ENCODE measurements at places on chromosomes 7 and 10.

GRCh38 chr7:5354460-5355232 lies 69.0 kb downstream of the TNRC18 start:
- no peak for DNase-seq

DNA sequence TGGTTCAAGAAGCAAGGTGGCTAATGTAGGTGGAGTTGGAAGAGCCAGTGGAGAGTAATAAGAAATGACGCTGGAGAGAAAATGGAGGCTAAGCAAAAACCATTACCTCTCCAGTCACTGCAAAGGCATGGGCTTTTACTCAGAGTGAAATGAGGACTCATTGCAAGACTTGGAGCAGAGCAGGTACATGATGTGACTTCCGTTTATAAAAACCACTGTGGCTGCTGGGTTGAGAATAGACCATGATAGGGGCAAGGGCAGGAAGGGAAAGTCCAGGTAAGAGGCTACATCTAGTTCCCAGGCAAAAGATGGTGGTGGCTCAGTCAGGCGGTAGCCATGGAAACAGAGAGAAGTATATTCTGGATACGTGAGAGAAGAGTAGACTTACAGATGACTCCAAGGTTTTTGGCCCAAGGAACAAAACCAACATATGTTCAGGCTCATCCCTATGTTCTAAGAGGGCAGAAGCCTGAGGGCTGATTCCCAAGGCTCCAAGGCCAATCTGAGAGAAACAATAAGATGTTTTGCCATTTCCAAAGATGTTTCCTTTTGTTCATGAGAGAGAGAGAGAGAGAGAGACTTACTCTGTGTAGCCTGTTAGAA lies 21.5 kb upstream of the PDE1C start:
- no peak for DNase-seq

DNA sequence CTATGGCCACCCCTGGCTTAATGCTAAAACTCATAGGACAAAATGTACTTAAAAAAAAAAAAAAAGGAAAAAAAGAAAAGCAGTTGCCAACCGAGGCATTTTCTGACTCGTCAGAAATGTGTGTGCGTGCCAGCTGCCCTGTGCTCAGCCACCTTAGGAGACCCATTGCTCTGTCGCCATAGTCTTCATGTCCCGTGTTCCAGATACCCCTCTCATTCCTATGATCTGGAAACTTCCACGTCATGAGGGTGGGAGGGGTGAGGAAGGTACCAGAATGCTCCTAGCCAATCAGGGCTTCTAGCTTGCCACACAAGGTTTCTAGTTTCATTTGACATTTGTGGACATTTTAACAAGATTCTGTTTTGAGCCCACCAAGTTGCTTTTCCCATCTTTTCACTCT lies 212.9 kb downstream of the TCF7L2 start:
- DNase-seq: no peak

DNA sequence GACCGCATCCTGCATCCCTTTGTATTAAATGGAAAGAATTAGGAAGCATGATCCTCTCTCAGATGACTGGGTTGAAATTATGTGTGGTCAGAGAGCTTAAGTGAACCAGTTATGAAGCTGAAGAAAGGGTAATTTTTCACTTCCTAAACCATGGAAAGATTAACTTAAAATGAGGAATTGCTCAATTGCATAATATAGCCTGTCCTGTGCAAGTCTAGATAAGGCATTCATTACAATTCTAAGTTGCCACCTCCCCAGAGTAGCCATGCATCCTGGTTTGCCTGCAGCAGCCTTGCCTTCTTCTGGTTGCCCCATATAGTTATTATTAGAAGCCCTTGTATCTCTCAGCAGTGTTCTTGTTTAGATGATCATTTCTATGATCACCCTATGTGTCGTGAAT lies 45.3 kb downstream of the STARD3NL start:
- DNase-seq: no peak

- DNase-seq: no peak
Observed at GRCh38 chr10:47357131-47357582, 9.0 kb downstream of the RBP3 start.

DNA sequence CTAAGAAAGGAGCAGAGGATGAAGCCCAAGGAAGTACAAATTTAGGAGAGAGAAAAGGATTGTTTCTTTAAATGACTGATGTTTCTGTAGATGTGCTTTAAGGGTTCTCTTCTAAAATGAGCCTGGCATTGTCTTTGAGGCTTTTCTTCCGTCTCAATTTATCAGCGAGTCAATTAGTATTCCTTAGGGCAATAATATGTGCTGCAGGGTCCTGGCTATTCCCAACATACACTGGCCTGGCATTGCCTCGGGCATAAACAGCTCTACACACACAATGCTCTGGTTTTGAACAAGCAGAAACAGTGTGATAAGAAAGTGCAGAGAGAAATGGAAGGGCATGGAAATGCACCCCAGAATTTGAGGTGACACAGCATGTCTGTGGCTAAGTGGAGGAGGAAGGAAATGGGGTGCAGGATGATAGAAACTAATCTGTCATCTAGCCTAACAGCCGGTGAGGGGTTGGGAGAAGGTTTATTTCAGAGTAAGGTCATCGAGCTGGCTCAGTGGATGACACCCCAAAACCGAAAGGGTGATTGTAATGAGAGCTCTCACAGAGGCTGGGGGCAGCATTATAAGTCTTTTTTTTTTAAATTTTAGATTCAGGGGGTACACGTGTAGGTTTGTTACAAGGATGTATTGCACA lies 67.5 kb upstream of the ARHGAP21 start:
- no peak for DNase-seq

DNA sequence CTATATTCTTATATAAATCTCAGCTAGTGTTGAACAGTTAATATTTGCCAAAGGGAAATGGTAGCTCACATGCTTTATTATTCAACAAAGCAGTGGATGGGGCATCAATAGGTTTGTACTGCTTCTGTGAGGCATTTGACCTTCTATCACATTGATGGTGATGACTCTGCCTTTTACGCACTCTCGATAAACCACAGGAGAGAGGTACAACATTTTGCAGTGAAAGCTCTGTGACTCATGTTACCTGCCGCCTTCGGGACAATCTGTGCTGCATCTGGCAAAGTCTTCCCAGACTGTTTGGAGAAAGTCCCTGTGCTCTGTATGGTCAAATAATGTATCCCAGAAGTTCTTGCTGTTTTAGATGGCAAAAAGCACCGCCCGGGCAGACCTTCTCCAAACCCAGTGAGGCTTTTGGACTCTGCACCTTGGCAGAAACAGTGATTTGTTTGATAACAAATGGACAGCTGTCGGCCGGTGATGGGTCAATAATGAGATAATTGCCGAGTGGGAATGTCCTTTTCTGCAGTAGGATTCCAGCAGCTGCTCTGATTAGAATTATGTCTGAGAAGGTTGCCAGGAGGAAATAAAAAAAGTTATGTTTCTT lies 61.0 kb downstream of the PLPP4 start:
- DNase-seq: no peak
